ENCODE measurements at places on chromosomes 7 and 10.
A peak's percentile ranks its signal among the peaks of the same experiment; 100 is the strongest.

DNA sequence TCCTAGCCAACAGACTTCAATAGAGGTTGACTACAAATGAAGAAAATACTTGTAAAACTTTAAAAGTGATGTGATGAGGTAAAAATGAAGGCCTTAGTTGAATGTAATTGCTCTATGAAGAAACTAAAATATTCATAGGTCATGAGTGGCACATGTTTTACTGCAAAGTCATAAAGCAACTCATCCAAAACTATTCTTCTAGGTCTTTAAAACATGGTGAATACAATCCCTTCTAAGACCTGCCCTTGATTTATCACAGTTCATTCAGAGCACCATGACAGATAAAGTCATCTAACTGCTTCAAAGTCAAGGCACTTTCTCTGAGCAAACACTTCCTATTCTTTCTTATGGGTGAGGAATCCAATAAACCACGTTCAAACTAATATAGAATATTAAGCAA is 713.5 kb downstream of the SORCS1 start:
- no peak for DNase-seq

GRCh38 chr10:81219758-81220157 is 655.2 kb upstream of the NRG3 start:
- no peak for DNase-seq

DNA sequence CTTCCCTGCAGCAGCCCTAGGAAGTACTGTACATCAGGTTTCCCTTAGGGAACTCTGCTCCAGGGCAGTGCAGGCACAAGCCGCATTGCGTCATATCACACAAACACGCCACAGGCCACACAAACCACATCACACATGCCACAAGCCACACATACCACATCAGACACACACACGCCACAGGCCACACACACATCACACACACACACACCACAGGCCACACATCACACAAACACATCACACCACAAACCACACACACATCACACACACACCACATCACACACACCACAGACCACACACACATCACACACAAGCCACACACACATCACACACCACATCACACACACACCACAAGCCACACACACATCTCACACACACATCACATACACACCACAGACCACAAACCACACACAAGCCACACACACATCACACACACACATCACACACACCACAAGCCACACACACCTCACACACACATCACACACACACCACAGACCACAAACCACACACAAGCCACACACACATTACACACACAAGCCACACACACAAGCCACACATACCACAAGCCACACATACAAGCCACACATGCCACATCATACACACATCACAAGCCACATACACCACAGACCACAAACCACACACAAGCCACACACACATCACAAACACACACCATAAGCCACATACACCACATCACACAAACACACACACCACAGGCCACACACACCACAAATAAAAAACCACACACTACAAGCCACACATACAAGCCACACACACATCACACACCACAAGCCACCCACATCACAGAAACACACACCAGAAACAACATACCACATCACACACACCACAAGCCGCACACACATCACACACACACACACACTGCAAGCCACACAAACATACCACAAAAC is 53.4 kb downstream of the TMEM209 start:
- DNase-seq = no peak

DNA sequence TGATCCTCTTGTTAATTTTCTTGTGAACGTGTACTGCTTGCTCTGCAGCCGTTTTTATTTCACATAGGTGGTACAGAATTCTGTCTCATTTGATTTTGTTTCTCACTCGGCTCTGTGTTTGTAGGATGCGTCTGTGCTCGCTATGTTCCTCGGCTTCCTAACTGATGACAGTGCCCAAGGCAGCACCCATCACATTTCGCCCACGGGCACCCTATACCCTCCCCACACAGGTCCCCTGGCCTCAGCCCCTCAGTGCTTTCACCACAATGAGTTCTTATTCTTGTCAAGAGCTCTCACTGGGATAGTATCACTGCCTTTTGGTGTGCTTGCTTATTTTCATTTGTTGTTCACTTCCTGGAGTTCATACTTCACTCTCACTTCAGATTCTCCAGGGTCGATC is 28.1 kb downstream of the UCMA start:
- no peak for DNase-seq

DNA sequence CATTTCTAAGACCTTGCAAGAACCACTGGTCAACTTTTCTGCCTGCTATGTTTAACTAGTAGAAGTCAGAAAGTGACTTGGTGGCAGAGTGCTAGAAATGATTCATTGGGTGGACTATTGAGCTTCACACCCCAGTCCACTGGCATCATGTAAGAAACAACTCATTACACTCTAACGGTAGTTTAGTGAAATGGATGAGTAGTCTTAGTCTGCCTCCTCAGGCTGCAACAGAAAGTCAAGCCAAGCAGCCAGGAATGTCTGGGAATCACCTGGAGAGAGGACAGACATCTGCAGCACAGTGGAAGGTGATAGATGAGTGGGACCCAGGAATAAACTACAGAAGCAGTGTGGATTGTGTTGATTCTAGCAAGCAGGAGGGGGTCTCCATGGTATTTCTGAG is 125.4 kb downstream of the AUTS2 start:
- no peak for DNase-seq

DNA sequence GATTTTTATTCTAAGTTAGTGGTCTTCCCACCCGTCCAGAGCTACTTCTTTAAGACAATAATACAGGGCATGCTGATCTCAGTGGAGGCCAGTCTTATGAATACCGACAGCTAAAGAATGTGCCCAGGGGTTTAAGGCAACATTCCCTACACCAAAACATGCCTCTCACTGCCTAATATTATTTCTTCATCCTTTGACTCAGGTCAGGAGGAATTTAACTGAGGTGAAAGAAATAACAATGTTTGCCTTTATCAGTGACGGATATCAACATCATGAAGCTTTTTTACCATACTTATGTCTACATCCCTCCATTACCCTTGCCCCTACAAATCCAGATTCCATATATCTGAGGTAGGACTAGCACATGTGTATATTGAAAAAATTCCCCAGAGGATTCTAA is 33.3 kb upstream of the TES start:
- DNase-seq = no peak

DNA sequence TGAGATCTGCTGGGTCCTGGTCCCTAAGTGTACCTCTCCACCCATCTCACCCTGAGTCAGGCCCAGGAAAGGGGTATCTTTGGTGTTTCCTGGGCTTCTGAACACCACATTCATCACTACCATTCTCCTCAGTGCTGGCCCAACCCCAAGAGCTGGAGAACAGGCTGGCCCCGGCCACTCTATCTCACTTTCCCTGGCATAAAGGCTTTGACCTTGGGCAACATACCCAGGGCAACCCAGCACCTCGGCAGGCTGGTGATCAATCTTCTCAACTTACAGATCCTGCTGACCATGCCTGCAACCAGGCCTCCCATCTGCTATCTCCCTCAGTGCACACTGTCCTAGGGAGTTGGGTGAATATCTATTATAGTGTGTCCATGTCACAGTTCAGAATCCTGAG is 2.1 kb downstream of the VSIR start:
- no peak for DNase-seq

GRCh38 chr7:44116789-44117666 is 6.3 kb downstream of the POLD2 start:
- no peak for DNase-seq

- no peak for DNase-seq
Measured at GRCh38 chr10:114095559-114096337, 52.1 kb downstream of the ADRB1 start.

DNA sequence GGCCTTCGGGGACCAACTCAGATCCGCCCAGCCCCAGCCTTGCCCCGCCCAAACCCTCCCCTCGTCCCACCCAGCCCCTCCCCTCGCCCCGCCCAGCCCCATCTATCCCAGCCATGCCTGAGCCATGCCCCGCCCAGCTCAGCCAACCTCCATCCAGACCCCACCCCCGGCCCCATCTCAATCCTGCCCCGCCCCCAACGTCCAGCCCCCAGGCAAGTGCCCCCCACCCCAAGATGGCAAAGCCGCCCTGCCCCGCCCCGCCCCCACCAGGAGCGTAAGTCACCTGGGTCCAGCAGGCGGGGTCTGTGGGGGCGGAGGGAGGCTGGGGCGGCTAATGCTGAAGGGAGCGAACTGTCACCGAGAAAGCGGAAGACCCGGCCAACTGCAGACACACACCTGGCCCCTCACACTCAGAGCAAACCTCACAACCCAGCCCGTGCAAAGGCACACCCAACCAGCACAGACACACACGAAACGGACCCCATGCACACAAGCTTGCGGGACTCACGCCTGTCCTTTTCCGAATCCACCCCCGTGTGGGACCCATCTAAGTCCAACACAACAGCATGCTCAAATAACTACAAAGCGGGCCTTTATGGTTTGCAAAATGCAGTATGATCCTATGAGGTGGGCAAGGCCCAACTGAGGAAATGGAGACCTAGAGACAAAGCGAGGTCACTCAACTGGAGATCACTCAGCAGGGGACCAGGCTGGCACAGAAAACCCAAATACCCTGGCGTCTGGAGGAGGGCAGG is 11.5 kb upstream of the OGA start:
- DNase-seq = peak; percentile 95

GRCh38 chr10:7988989-7989388 is 65.5 kb upstream of the GATA3 start:
- no peak for DNase-seq

DNA sequence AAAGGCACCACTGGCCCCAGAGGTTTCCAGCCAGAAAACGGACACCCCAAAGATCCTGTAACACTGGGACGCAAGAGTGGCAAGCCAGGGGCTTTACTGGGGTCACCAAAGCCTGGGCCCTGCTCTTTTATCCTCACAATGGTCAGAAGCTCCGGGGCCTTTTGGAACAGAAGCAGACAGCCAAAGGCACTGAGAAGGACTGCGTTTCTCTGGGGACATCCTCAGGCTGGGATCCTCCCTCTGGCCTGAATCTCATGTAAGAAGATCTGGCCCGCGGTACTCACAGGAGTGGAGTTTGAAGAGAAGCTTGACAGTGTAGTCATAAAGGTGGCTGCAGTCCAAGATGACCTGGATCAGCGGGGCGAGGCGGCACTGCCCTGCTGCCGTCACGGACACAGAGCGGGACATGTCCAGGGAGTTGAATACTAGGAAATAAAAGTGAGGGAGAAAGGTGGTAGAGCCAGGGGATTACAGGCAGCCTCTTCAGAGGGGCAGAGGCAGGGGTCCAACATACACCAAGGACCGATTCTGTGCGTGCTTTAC is 81.4 kb downstream of the SPDYE5 start:
- DNase-seq = no peak

DNA sequence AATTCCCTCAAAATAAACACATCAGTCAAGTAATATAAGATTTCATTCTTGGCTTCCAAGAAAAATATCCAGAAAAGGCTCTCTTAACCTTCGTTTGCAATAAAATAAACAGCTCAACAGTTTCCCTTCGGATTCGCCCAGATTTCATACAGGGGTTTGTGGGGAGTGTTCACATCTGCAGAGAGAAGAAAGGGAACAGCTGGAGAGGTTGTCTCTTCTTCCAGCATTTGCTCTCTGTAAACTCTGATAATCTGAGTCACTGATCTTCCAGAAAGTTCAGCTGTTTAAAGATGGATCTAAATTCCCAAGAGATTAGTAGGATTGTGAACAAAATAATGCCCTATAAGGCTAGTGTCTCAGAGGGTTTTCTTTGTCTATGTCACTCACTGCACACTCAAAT is 277.9 kb downstream of the HPSE2 start:
- no peak for DNase-seq

- no peak for DNase-seq
Measured at GRCh38 chr10:85874208-85874607, 492.4 kb downstream of the GRID1 start.

DNA sequence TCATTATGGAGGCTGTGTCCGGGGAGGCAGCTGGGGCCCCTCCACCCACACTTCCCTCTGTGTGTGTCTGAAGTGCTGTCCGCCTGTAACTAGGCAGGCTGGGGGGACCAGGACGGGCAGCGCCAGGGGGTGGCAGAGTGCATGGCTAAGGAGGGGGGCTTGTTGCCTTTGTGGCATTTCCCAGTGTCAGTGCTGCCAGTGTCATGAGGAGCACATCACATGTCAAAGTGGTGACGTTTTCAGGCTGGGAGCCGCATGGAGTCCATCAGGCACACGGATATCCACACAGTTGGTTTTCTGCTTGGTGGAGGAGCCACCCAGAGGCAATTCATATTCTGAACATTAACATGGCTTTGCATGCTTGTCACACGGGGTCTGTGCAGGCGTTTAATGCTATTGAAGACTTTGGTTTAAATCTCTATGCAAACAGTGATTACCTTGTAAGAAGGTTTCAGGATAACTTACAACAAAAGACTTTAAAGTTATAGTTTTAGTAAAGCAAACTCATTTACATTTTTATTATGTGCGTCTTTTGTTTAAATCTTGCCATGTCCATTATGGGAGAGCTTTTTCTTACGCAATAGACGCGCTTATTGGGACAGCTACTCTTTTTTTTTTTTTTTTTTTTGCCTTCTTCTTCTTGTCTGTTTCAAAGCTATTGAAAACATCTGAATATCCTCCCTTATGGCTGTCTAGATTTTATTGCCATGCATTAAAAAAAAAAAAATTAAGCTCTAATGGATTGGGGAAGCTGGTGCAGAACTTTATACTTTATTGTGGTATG is 52.9 kb downstream of the C10orf67 start:
- DNase-seq = no peak

- no peak for DNase-seq
Measured at GRCh38 chr10:77195101-77195500, 442.5 kb downstream of the KCNMA1 start.

DNA sequence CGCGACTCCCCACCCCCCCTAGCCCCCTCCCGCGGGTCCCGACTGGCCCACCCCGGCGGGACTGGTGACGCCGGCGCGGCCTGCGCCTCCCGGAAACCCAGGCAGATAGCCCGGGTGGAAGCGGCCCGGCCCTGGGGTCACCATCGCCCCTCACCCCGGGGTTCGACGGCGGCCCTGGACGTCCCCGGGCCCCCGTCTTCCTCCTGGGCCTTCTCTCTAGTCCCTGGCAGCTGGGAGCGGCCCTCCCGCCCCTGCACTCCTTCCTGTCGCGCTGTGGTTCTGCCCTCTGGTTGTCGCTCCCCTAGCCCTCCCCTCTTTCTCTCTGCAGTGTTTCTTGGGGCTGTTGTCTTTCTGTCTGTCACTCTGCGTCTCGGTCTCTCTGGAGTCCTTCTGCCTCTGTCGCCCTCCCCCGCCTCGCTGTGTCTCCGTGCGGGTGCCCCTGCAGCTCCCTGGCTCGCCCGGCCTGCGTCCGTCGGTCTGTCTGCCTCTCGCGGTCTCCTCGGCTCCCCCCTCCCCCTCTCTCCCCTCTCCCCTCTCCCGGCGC is 90.5 kb upstream of the PAX2 start:
- no peak for DNase-seq

GRCh38 chr7:55155351-55156117 is 136.7 kb downstream of the EGFR start:
- DNase-seq = no peak

GRCh38 chr10:109962247-109962646 is 38.9 kb upstream of the XPNPEP1 start:
- DNase-seq = no peak

All from GM10248 (cell line).